Motor neuron (in vitro differentiated cells): ENCODE measurements at places on chromosomes 7 and 10.
A peak's percentile ranks its signal among the peaks of the same experiment; 100 is the strongest.

GRCh38 chr7:104584620-104585019 is 256.2 kb downstream of the LHFPL3 start:
- no peak for ATAC-seq

GRCh38 chr10:28429573-28430216 is 103.2 kb upstream of the WAC start:
- ATAC-seq, result no peak

- ATAC-seq, result no peak
Observed at GRCh38 chr10:11208908-11209829, 191.5 kb downstream of the CELF2 start.

- ATAC-seq, result peak; percentile 84
Observed at GRCh38 chr7:115721293-115722217, 309.0 kb downstream of the TFEC start.

DNA sequence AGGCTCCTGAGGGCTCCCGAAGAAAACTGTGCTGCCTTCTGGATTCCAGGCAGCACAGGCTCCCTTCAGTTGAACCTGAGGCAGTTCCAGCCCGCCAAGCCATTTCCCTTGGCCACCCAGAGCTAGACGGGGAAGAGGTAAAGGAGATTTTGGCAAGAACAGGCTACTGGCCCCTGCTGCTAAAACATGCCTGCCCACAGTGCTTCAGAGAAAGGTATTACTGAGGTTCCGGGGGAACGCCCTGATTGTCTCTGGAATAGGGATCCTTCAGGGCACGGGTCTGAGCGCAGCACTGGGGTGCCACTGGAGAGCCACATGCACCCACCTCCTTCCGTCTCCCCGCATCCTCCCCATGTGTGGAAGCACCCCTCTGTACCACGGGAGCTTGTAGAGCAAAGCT is 247.4 kb downstream of the BAMBI start:
- ATAC-seq, result no peak

- peak; percentile 46 for ATAC-seq
Observed at GRCh38 chr10:96719850-96720421, 378 bp downstream of the PIK3AP1 start.

DNA sequence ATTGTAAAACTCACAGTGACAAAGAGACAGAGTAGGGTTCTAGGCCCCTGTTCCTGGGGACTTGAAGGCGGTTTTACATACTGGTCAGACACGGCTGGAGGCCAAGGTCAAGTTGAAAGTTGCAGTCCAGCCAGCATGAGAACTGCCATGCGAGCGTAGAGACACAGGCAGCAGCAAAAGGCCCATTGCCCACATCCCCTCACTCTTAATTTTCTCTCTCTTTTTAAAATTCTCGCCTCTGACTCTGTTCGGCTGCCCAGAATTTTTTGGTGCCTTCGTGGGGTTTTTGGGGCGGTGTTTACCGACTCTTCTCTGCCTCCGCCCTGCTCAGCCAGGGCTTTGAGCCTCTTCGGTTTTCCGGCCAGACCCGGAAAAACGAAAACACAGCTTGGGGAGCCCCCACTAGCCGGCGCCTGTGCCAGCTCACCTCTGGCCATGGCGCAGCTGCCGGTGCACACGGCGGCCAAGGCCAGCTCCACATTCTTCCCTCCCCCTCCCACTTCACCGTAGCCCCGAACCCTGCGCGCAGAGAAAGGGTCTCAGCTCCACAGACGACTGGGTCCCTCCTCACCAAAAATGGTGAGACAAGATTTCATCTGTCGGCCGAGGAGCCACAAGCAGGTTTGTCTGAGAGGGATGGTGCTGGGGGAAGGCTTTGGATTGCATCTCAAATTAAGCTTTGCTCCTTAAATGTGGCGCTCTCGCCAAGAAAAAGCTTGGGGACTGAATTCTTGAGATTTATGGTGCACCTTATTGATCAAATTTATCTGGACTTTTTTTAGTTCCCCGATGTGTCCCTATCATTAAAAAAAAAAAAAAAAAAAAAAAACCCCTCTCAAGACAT is 2.3 kb upstream of the HOXA13 start:
- ATAC-seq, result no peak

- ATAC-seq, result peak; percentile 24
Observed at GRCh38 chr10:12062754-12063482, 5.8 kb upstream of the DHTKD1 start.

- no peak for ATAC-seq
Observed at GRCh38 chr10:30032125-30032524, 27.3 kb downstream of the JCAD start.

DNA sequence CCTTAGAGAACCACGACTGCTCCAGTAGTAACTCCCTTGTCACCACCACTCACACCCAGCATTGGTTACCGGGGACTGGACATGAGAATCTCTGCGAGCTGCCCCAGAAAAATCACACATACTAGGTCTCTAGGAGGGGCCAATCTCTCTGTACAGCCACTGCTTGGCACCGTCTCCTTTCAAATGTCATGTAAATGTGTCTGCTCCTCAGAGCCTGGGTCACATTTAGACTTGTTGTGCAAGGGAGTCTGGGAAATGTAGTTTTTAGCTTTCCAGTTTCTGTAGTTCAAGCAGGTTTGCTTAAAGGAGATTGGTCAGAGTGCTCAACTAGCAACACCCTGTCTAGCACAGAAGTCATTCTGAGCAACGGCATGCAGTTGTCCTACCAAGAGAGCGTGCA is 60.0 kb downstream of the CHN2 start:
- peak; percentile 81 for ATAC-seq

GRCh38 chr10:76071653-76072365 is 640.4 kb downstream of the LRMDA start:
- ATAC-seq, result no peak

DNA sequence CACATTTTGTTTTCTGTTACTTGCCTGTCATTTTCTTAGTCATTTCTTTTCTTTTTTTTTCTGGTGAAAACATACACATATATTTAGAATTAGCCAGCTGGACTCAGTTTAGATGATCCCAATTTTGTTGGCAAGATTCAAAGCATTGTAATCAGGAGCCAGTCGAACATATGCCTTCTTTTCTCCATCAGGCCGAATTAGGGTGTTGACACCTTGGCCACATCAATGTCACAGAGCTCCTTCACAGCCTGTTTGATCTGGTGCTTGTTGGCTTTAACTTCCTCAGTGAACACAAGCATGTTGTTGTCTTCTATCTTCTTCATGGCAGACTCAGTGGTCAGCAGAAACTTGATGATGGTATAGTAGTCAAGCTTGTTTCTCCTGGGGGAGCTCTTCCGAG is 32.6 kb downstream of the PHF14 start:
- no peak for ATAC-seq

DNA sequence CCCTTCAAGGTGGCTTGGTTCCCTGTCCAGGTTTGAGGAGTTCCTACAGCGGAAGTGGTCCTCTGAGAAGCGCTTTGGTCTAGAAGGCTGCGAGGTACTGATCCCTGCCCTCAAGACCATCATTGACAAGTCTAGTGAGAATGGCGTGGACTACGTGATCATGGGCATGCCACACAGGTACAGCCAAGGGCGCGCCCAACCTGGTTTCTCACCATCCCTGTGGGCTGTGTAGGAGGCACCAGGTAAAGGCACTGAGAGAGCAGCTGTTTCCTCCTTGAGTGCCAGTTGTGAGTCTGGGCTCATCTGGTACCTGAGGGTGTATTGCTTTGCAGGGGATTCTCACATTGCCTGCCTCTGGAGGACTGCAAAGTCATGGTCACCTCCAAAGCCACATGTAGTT is 68.0 kb downstream of the OGDH start:
- no peak for ATAC-seq

DNA sequence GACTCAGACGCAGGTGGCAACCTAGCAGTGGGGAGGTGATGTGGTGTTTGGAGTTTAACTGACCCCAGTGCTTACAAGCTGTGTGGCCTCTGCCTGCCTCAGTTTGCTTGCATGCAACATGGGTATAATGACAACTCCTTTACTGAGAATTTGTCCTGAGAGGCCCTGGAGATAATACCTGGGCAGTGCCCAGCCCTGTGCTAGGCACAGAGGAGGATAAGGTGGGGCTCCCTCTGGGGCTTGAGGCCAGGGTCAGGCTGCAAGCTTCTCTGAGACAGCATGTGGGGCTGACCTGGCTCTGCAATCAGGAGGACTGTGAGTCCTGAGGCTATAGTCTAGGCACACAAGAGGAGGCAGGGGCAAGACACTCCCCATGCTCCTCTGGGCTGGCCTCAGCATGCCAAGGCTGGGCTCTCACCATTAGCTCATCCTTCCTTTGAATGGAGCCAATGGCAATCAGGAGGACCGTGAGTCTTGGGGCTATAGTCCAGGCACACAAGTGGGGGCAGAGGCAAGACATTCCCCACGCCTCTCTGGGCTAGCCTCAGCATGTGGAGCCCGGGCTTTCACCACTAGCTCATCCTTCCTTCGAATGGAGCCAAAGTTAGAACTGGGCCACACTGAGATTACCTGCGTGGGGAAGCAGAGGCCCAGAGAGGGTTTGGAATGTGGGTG is 147.9 kb downstream of the RPS24 start:
- no peak for ATAC-seq

DNA sequence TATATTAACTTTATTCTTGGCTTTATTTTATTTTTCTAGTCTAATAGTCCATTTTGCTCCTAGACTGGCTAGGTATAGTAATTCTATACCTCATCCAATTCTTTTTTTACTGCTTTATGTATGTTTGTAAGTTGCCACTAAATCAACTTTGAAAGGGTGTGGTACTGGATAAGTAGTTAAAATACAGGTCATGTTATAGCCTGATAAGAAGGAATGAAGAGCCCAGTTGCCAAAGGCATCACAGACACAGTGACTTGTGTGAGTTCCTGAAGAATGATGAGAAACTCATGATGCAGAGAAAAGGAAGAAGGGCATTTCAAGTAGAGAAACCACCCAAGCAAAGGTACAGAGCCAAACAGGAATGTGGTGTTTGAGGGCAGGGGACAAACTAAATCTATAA is 27.3 kb downstream of the NAPEPLD start:
- ATAC-seq, result no peak

DNA sequence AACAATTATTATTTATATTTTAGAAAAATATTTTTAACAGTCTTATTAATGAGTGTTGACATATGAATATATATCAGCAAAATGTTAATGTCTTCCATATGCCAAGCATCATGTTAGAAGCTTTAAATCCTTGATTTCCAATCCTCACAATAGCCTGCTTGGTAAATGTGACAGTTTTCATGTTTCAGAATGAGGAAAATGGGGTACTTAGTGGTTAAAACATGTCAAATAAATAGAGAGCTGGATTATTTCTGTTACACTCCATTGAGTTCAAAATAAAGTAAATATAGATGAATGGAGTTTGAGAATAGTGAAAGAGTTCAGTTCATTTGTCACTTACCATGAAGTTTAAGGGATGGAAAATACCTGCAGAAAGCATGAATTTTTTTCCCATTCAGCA is 377.4 kb downstream of the MALRD1 start:
- ATAC-seq, result no peak

GRCh38 chr10:127418536-127419168 is 130.5 kb upstream of the NPS start:
- no peak for ATAC-seq

DNA sequence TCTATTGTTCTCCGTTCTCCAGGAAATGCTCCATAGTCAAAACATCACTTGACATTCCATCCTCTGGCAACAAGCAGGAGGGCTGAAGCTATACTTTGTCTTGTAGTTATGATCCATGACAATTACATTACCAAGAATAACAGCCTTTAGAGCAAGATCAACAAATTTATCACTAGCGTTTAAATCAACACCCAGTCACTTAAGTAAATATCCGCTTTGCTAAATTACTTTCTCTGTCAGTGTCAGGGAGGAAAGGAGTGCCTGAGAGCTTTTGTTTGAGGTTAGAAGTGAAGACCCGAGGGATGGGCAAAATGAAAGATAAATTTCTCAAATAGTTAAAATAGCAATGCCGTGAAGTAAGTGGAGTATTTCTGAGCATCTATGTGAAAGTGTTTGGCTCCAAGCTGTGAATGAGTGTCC is 236.1 kb upstream of the BMPER start:
- no peak for ATAC-seq

- no peak for ATAC-seq
Observed at GRCh38 chr7:55077561-55078410, 59.0 kb downstream of the EGFR start.

GRCh38 chr7:1432411-1433082 is 26.7 kb downstream of the MICALL2 start:
- ATAC-seq, result peak; percentile 88

DNA sequence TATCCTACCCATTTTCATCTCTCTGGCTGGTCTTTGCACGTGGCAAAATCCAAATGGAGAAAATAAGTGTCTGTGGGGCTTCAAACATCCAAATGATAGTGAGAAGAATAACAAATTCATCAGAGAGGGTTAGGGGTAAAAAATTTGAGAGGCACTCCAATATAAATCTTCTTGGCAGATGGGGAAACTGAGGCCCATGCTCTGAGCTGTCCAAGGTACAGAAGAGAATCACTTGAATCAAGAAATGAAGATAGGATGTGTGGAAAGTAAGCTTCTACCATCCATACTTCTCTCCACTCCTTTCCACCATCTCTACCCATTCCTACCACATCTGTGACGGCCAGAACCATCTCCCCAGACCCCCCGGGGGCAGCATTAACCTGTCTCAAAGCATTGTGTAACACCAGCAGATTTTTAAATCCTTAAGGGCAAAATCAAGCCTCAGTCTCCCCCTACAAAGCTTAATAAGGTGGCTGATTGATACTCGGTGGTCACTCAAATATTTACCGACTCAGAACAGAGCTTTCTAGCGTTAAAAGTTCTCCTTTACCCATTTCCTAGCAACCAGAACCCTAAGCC is 818 bp downstream of the GOT1 start:
- ATAC-seq, result no peak

DNA sequence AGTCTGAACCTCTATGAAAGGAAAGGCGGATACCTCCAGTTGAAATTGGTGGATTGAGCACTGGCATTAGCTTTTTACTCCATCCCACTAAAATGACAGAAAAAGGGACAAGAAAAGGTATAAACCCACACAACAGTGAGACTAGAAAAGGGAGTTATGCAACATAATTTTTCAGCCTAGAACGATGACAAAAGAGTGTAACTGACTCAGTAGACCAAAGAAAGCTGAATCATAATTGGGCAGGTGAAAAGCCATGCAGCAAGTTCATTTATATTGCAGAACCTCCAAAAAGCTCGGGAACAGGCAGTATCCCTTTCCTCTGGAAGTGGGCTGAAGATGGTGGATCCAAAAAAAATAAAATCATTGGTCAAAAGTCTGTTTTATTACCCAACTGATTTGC is 30.5 kb upstream of the ZCCHC24 start:
- no peak for ATAC-seq

DNA sequence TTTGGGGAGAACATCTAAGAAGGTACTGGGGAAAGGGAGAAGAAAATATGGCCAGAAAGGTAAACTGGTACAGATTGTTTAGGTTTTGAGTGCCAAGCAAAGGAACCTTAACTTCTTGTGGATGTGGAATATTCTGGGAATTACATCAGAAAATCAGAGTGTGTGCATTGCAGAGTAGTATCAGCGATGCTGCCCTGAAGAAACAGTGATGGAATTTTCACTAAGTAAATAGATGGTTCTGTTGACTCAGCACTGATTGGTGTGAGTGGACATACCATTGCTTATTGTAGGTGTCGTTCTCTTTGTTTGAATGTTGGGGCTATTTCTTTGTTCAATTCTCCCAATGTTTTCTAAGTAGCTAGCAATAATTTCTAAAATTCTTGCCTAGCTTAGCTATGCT is 24.4 kb upstream of the AKR1B1 start:
- ATAC-seq, result no peak
